Astrocyte of the spinal cord (primary cell): ENCODE measurements at places on chromosomes 13 and 19.
A peak's percentile ranks its signal among the peaks of the same experiment; 100 is the strongest.

DNA sequence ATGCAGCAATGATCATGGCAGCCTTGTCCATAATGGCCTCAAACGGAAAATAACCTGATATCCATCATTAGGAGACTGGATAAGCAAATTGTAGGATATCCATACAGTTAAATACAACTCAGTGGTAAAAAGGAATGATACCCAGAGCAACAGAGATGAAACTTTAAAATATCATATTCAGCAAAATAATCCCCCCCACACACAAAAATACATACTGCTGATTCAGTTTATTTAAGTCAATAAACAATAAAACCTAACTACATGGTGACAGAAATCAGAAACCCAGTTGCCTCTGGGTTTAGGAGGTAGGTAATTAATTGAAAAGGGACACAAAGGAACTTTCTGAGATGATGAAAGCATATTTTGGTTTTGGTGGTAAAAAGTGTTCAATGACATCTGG, 27.9 kb upstream of the DLEU7 start:
- no peak for DNase-seq

DNA sequence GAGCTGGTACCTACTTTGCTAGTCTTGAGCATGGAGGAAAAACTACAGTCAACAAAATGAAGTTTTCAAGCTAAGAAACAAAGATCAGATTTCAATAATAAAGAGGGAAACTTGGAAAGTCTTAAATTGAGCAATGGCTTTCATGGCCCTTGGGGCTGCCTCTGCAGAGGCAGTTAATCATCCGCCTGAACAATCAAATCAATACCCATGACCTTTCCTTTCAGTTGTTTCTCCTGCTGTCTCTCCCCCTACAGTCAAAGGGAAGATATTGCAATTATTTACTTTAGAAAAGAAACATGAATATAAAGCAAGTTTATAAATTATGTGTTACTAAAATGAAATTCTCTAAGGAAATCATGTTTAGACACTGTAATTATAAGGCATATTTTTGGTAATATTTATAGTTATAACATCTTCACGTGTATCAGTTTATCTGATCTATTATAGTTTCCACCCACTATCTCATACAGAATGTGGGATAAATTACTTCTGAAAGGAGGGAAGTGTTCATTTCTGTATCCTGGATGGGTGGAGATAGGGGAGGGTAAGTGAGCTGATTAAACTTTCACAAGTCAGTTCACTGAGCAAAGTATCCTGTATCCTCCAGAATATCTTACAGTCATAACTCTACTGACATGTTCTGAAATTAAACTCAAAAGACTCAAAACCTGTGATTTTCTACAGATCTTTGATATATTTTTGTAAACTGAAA, 72.4 kb upstream of the TSC22D1 start:
- no peak for DNase-seq

- peak; percentile 24 for DNase-seq
Observed at GRCh38 chr13:50224534-50224933, 209.3 kb downstream of the KCNRG start.

DNA sequence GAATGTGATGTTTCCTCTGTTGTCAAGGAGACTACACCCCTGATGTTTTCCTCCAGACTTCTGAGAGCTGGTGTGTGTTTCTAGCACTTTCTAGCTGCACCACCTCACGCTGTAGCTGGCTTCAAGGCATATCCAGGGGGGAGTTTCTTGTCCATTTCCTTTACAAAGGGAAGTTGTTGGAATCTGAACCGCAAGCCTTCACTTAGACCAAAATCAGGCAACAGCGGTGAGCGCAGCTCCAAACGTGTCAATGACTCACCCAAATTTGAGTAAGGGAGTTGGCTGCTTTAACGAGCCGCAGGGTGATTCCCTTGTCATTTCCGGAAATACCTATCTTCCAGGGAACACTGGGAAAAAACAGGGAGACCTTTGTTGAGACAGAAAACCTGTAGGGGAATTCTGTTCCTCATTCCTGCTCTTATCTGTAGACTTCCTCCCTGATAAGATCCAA, 2.5 kb downstream of the LDLR start:
- peak; percentile 94 for DNase-seq

GRCh38 chr13:99374994-99375737, 68.0 kb upstream of the GPR183 start:
- no peak for DNase-seq

DNA sequence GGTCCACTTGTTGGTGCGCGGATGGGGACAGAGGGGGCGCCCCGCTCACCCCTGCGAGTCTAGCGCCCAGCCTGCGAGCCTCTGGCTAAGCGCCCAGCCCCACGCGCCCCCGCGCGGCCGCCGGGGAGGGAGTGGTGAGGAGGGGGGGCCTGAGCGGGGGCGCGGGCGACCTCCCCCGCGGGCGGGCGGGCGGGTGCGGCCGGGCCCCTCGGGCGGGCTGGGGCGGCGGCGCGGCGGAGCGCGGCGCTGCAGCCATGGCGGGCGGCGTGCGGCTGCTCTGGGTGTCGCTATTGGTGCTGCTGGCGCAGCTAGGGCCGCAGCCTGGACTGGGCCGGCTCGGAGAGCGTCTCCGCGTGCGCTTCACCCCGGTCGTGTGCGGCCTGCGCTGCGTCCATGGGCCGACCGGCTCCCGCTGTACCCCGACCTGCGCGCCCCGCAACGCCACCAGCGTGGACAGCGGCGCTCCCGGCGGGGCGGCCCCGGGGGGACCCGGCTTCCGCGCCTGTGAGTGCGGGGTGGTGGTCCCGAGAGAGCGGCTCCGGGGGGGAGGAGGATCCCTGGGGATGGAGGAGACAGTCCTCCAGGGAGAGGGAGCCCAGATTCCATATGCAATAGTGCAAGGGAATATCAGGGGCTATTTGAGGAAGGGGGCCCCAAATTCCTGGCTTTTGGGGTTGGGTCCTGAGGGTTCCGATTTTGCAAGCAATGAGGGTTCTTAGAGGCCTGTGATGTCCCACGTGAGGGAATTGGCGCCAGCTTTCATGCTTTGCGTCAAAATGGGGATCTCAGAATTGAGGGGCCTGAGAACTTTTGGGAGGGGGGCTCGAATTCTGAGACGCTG, at the start of gene LTBP4:
Gene LTBP4, plus strand, starts transcription at position 236 of the 841 bp plus-strand sequence. Its CDS starts 19 bp downstream, at position 255.
- no peak for DNase-seq

- DNase-seq = no peak
Observed at GRCh38 chr19:40005691-40006272, 8.9 kb downstream of the ZNF546 start.

- peak; percentile 72 for DNase-seq
Observed at GRCh38 chr13:80458543-80458942, 117.6 kb upstream of the SPRY2 start.

GRCh38 chr13:91307887-91308286, 39.6 kb upstream of the MIR17HG start:
- DNase-seq = no peak

DNA sequence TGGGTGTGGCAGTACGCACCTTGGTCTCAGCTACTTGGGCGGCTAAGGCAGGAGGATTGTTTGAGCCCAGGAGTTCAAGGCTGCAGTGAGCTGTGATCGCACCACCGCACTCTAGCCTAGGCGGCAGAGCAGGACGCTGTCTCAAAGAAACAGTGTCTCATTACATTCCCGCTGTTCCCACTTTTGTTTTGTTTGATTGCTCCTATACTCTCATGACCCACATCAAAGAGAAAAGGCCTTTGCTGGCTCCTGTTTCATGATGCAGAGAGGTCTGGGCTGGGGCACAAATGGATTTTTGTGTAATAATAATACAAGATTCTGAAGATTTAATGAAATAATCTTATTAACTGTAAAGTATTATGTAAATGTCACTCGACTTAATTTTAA, 85.7 kb downstream of the LACC1 start:
- no peak for DNase-seq

GRCh38 chr19:8208922-8209461, at the start of gene CERS4:
CERS4 (plus strand) TSS chr19:8209370; CDS start chr19:8251077, 41,707 bp downstream.
- no peak for DNase-seq

DNA sequence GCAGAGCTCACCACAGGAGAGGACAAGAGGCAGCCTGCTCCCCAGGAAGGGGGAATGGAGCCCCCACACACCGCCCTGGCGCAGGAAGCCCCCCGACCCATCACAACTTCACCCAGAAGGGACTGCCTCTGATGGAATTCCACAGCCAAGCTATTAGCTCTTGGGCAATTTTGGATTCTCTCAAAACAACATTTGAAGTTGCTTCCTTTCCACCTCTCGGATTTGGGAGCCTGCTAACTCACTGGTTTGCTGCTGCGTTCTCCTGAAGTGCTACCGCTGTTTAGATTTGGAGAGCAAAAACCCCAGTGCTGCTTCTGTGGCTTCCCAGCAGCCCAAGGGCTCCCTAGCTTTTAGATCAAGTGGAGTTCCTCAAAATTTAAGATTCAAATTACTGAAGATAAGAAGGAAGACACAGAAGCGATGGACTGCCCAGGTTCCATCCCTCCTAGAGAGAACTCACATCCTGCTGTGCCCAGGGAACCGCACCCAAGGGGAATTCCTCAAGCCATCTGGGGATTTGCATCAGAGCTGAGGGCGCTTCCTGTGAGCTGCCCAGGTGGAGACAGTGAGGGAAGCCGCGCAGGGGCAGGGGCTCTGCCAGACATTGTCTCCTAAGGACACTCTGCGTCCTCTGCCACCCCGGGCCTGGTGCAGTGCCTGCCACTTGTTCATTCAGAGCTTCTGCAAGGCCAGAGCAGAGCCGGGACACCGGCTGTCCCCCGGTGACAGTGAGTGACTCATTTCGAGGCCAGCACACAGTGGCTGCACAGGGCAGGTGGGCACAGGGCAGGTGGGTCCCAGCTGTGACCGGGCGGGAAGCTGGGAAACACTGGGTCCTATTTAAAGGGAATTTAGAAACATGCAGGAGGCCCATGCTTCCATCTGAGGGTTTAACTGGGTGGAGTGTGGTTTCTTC, 45.5 kb downstream of the COL4A1 start:
- DNase-seq = no peak

DNA sequence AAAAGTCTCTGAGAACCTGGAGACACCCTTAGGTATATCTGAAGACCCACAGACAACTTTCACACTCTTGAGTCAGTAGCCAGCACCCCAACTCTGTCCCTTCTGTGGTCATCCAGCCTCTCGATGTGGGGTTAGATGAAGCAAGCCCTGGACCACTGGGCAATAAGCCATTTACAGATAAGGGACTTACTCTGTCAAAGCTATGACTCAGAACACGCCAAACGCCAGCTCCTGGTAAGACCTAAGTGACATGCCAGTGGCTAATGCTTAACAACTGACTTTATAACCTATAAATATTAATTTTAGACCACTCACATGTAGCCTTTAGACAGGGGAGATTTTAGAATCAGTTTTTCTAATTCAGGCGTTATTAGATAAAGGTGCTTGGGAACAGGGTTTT, 85.7 kb downstream of the SHISA2 start:
- no peak for DNase-seq

DNA sequence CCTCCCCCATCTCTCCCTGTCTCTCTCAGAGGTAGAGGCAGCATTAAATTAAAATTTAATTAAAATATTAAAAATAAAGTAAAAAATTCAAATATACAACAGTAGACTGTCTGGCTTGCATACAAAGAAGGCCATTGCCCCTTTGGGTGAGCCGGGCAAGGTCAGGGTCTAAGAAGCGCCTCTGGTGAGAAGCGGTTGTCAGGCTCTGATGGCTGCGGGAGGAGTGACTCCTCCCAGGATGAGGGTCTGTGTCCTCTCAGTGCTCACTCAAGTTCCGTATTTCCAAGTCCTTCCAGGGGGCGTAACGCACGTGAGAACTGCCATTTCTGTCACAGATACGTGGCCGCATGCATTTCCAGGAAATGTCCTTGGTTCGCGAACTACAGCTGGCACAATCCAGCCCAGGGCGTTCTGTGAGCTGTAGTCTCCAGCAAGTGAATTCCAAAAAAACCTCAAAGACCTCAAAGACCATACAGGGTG, 737 bp upstream of the ZNF181 start:
- no peak for DNase-seq
